ENCODE measurements at places on chromosomes 11 and 22. TPM values are rescaled to one million over a fixed set of nuclear protein-coding genes. Genes with fewer than 3 reads are reported as not detected.

PRSS23 gene
- 262 TPM for total RNA-seq

ZBTB16 gene
- 0.12 TPM for total RNA-seq

P4HA3 gene
- 19.2 TPM for total RNA-seq

TMEM151A gene
- 0.08 TPM for total RNA-seq

DSCAML1 gene
- not detected for total RNA-seq

EMID1 gene
- 0.08 TPM for total RNA-seq

OR52I2 gene
- total RNA-seq, result not detected

C11orf87 gene
- not detected for total RNA-seq

TTC36 gene
- not detected for total RNA-seq

PKDREJ gene
- not detected for total RNA-seq

OR8D1 gene
- not detected for total RNA-seq

Data from smooth muscle cell of the coronary artery (primary cell).